ENCODE measurements at places on chromosomes 6 and 20.

- peak; percentile 36 for DNase-seq
Observed at GRCh38 chr6:13013681-13014503, 297.3 kb downstream of the PHACTR1 start.

- no peak for DNase-seq
Observed at GRCh38 chr20:34365765-34366213, 2.7 kb downstream of the ITCH start.

- no peak for DNase-seq
Observed at GRCh38 chr6:122790423-122791309, 1.6 kb downstream of the SMPDL3A start.

DNA sequence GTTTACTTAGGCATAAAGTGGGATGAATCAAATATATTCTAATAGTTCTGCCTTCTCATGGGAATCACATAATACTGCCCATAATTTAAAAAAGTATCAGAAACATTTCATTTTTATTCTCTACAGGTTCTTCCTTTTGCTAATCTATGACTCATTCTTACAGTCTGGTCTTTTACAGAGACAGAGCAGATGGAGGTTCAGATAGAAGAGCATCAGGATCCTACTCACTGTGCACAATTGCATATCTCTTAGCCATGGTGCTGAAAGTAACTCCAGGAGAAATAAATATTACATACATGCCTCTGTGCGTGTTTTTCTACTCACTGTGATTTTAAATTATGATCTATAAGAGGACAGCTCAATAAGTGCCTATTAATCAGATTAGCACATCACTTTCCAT is 16.3 kb upstream of the OR2B6 start:
- no peak for DNase-seq

DNA sequence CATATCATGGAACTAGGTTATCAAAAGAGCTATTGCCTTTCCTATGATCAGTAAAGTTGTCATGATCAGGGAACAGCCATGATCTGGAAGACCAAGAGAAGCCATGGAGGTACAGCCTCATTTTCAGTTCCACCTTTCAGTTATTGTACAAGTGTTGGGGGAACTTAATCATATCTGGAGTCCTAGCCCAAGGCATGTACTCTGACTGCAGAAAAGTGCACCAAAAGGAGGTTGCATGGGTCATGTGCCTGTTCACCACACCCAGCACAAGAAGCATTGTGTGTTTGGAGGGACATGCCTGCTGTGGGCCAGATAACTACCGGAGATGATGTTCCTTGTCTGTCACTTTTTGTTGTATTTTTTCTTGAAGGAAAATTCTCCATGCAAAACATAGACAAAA is 185.8 kb upstream of the MAN1A1 start:
- DNase-seq, result no peak

DNA sequence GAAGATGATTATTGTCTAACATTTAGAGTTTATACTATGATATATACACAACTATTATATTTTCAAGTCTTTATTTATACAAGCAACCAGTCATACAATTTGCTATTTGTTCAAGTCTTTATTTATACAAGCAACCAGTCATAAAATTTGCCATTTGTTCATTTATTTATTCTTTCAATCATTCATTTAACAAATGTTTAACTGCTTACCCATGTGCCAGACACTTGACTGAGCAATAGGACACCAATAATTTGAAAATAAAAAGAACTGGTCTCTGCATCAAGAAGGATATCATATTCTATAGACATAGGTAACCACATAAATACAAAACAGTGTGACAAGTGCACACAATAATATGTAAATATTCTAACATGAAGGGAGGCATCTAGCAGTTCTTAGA is 20.3 kb downstream of the GRIK2 start:
- DNase-seq, result no peak

GRCh38 chr6:101396548-101397173 is 3.2 kb downstream of the GRIK2 start:
- peak; percentile 57 for DNase-seq

DNA sequence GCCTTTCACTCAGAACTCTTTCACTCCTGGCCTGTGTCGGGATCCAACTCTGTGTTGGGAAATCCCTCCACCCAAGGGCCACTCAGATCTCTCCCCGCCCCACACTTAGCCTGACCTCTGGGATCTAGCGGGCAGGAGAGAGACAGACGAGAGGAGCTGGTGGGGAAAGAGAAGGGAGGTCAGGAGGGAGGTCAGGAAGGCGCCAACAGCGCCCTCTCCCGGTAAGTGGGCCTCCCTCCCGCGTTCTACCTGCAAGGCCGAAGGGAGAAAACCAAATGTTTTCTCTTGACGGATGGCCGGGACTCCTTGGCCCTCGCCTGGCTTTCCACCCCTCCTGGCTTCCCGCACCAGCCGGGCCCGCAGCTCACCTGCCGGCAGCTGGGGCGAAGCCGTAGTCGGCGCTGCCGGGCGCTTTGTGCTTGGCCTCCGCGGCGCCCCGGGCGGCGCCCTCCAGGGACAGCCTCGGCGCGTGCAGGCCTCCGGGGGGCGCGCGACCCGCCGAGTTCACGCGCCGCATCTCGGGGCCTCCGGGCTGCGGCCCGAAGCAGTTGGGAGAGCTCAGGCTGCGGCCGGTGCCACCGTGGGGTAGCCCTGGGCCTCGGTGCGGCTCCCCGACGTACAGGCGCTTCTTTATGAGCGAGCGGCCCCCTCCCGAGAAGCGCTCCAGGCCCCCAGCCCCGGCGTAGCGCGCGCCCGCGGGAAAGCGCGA is 38.2 kb downstream of the C6orf132 start:
- DNase-seq, result peak; percentile 62

DNA sequence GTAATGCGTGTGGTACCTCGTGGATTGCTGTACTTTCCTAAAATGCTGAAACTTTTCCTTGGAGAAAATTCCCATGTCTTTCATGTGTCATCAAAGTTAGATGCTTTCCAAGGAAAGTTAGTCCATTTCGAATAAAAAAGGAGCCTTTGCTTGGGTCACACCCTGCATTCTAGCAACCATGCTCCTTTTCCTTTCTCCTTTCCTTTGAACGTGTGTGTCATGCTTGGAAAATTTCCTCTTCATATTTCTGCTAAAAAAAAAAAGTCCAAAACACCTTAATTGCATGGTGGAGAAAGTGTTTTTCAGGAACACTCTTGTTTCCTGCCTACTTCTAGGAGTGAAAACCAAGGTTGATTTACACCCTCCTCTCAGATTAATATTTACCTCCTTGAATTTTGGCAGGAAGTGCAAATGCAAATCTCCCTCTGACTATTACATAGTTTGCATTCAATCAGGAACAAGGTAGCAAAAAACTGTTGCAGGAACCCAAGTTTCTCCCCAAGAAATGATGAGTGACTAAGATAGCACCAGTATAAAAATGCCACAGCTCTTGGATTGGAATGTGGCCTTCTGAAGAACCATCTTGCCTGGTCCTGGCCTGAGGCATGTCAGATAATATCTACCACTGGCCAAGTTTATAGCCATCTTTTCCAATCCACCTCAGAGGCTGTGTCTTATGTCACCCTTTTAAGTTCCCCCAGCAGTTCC is 590.6 kb downstream of the QKI start:
- no peak for DNase-seq

- no peak for DNase-seq
Observed at GRCh38 chr20:35106827-35107380, 14.3 kb upstream of the TRPC4AP start.

- no peak for DNase-seq
Observed at GRCh38 chr20:46934746-46935287, 40.2 kb downstream of the EYA2 start.

- DNase-seq, result peak; percentile 33
Observed at GRCh38 chr6:157236040-157236725, 87.1 kb downstream of the TMEM242 start.

- DNase-seq, result no peak
Observed at GRCh38 chr6:43204271-43205105, 22.5 kb downstream of the CUL9 start.

DNA sequence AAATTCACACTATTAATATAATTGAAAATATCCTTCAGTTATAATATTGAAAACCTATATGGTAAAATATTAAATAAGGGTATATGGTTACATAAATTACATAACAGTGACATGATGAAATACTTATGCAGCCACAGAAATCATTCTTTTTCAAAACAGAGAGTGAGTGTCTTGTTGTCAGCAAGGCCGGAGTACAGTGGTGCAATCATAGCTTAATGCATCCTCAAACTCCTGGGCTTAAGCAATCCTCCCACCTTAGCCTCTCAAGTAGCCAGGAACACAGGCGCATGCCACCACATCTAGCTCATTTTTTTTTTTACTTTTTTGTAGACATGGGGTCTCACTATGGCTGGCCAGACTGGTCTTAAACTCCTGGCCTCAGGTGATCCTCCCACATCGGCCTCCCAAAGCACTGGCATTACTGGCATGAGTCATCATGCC is 40.4 kb downstream of the FAM8A1 start:
- DNase-seq, result no peak

DNA sequence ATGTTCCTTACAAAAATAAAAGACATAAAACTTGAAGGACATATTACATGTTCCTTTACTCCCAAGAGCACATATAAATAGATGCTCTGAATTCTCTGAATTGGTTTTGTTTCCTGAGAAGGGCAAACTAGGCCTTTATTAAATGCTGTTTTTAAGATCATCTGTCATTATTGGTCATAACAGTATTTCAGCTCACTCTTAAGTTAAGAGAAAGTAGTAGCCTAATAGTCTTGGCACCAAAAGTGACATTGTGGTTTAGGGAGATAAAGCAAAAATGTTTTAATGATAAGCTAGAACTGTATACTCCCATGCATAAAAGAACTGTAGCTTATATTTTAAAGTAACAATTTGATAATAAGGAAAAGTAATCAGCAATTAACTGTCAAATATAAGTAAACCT is 361.1 kb upstream of the PTCHD4 start:
- DNase-seq, result no peak

- DNase-seq, result no peak
Observed at GRCh38 chr20:61924211-61924857, 141.3 kb downstream of the TAF4 start.

DNA sequence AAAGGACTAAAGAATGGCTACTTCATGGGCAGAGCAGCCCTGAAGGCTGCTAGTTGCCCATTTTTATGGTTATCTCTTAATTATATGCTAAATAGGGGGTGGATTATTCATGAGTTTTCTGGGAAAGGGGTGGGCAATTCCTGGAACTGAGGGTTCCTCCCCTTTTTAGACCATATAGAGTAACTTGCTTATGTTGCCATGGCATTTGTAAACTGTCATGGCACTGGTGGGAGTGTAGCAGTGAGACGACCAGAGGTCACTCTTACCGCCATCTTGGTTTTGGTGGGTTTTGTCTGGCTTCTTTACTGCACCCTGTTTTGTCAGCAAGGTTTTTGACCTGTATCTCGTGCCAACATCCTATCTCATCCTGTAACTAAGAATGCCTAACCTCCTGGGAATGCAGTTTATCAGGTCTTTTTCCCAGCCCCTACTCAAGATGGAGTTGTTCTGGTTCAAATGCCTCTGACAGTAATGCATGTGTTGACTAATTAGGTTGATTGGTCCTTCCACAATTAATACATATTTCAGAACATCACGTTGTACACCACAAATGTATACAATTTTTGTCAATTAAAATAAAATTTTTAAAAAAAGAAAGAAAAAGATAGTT is 139.5 kb downstream of the PDE7B start:
- DNase-seq, result no peak

GRCh38 chr20:23774081-23774480 is 23.3 kb upstream of the CST1 start:
- DNase-seq, result no peak

GRCh38 chr20:53408691-53409446 is 184.8 kb downstream of the ZNF217 start:
- DNase-seq, result no peak

- no peak for DNase-seq
Observed at GRCh38 chr6:95091823-95092436, 485.4 kb upstream of the MANEA start.

DNA sequence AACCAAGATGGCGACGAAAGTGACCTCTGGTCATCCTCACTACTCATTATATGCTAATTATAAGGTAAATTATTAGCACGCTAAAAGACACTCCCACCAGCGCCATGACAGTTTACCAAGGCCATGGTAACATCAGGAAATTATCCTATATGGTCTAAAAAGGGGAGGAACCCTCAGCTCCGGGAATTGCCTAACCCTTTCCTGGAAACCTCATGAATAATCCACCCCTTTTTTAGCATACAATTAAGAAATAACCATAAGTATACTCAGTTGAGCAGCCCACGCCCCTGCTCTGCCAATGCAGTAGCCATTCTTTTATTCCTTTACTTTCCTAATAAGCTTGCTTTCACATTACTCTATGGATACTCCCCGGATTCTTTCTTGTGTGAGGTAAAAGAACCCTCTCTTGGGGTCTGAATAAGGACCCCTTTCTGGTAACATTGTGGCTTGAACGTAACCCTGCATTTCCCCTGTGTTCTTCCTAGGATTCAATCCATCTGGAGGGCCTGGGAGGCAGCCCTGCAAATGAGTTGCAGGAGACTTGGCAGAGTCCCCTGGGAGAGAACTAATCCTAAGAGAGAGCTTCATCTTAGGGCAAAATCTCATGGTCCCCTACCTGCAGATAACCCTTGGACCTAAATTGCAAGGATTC is 225.6 kb upstream of the JARID2 start:
- no peak for DNase-seq

DNA sequence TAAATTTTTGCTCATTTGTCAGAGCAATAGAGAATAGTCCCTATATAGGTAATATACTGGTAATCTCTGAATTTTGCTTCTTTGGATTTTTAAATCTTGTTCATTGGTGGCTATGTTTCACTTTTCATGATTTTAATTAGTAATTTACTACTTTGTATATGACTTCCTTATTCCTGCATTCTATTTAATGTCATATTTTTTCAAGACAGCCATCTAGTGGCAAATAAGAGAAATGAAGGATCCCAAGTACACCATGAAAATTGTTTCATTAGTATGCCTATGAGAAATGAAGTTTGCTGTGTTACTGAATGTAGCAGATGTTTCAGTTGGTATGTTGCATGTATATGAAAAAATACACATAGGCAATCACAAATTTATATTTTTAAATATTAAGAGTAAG is 82.4 kb downstream of the ZNF292 start:
- no peak for DNase-seq

GRCh38 chr20:63011798-63012197 is 5.0 kb upstream of the BHLHE23 start:
- no peak for DNase-seq

GRCh38 chr6:27825025-27825793 is 87.0 kb downstream of the OR2B2 start:
- DNase-seq, result no peak
